ENCODE measurements at places on chromosomes 3 and 15.

DNA sequence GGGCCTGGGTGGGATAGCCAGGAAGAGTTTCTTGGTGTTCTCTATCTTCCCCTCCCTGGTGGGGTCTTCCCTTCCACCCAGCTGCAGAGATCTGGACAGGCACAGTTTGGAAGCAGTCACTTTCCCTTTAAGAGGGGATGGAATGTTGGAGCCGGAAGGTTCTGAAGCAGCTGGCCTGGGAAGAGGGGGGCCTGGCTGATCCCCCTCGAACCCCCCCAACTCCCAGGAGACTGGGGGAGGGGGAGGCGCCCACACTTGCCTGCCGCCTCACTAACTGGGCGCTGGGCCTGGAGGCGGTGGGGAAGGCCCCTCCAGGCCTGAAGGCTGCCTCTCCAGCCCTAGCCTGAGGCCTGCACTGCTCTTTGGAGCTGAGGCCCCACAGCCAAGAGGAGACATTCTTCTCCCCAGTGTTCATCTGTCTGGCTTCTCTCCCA, 1.4 kb downstream of the DVL3 start:
- peak; percentile 47 for DNase-seq

- DNase-seq = no peak
Observed at GRCh38 chr3:48548126-48548525, 8.5 kb downstream of the PFKFB4 start.

GRCh38 chr3:194383276-194383940, 13.9 kb upstream of the LRRC15 start:
- DNase-seq = no peak

GRCh38 chr3:23490459-23490858, 287.3 kb downstream of the UBE2E2 start:
- DNase-seq = no peak

DNA sequence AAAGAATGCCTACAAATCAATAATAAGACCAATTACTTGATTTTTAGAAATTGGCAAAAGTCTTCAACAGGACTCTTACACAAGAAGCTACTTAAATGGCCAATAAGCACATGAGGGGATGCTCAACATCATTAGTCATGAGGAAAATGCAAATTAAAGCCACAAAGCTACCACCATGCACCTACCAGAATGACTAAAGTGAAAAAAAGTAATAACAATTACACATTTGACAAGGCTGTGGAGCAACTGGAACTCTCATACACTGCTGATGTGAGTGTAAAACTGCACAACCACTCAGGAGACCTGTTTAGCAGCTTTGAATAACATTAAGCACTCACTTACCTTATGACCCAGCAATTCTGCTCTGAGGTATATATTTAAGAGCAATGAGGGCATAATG, 68.4 kb downstream of the PPCDC start:
- DNase-seq = no peak

DNA sequence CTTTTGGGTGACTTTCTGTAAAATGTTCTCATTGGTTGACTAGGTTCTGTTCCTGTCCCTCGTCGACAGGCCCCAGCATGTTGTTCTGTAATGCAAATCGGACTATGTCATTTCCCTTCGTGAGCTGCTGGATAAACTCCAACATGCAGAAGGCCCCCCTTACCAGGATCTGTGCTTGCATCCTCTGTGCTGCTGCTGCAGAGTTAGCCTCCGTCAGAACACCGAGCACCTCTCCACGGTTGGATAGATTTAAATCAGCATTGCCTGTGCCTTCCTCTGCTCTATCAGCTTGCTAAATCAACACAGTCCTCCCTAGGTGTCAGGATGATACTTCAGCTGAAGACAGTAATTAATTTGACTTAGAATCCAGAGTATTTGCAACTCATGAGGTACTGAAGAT, 12.7 kb upstream of the MINDY4B start:
- DNase-seq = no peak

DNA sequence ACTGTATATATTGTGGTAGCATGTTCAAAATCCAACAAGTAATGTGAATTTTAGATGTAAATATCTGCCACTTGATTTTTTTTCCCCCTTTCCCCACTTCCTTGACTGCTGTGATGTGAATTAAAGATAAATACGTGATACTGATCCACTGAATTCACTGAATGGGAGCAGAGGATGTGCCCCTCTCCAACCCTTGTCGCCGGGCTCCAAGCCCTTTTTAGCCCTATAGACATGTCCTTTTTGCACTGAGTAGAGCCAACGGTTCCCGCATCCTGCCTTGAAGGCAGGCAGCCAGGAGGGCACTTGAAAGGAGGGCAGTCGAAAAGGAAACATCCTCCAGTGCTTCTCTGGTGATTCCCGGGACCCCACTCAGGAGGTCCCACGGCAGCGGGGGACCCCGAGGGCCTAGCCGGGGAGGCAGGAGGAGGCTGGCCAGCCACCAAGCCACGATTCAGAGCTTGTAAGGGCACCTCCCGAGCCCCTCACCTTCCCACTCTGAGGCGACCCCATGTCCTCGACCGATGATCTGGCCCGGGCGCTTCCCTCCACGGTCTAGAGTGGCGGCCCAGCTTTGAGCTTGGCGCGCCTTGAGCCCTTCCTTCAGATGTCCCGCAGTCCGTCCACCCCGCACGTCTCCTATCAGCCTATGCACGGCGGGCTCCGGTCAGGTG, 901 bp upstream of the MANF start:
- peak; percentile 29 for DNase-seq

GRCh38 chr15:51332206-51333147, 5.9 kb downstream of the CYP19A1 start:
- DNase-seq = no peak

- no peak for DNase-seq
Observed at GRCh38 chr3:65633018-65633638, 405.6 kb downstream of the MAGI1 start.

DNA sequence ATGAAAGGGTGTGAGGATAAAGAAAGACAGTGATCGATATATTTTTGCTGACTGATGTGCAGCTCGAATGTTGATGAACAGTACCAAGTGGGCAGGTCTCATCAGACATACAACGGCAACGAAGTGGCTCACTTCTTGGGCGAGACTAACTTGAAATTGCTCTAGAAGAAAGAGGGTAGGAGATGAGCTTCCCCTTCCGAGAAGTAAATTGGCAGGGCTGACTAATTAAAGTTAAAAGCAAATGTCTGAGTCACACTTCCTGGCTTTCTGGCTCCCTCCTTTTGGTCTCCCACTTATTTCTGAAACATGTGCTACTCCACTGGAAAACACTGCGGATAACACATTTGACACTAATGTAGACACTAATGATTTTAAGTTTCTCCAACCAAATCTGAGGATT, 228.3 kb downstream of the ABHD5 start:
- no peak for DNase-seq

DNA sequence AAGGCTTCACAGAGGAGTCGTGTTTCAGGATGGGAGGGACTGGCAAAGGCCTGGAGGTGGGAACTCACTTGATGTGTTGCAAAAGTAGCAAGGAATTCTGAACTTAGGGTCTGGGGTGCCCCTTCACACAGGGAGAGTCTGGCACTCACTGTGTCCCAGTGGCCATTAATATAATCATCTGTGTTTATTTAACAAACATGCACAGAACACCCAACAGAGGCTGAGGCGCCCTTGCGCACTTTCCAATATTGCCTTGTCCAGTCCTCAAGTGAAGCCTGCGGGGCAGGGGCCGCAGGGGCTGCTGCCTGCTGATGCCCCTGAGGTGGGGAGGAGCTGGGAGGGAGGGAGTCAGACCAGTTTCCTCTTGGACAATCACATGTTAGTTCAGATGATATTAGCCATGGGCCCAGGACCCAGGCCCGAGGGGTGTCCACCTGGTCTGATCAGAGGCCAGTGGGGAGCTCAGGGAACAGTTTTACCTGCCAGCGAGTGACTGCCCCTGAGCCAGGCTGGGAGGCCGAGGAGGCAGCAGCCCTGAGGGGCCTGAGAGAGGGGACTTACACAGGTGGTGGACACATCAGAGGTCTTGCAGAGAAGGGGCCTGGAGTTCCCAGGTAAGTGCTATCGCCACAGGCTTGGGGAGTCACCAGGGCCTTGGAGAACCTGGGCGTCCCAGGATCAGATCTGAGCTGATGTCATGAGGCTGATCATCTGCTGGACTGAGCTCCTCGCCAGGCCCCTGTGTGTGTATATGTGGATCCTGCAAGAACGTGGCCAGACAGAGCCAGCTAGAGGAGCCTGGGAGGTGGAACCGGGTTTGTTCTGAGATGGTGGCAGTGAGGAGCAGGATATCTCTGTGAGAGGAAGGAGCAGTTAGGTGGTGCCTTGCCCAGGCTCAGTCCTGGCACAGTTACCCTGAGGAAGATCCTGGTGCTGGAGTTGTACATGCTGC, 13.8 kb upstream of the TXNRD3 start:
- DNase-seq = no peak

GRCh38 chr3:11539218-11539617, 104.5 kb downstream of the VGLL4 start:
- DNase-seq = no peak

DNA sequence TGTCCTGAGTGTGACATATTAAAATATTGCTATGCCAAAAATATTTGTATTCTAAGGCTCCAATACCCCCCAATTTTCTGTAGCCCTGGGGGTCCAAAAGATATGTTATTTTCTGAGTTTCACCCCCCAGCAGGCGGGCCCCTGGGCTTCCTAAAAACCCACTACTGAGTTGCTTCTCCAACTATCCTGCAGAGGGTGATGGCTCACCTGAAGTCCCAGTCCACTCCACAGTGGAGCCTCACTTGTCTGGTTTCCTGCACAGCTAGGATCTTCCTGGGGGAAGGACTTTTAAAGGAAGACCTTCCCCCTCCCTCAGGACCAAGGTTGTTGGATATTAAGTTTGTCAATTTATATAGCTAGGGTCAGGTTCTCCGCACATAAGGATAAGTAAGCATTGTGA, 1181.4 kb downstream of the ROBO2 start:
- DNase-seq = no peak

DNA sequence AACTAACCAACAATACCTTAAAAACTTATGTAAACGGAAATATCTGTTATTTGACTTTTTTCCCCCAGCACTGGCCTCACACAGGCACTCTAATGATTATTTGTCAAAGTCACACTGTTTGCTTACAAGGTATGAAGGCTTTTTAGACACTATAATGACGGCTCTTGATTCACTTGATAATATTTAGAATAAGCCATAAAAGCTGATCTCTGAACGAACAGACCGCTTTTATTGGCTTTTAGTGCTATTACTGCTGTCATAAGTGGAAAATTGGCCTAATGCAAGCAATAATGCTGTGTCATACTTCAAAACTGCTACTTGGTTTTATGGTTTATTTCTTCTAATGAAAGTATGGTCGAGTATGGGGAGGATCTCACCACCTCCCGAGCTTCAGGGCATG, 35.1 kb downstream of the MDFIC2 start:
- DNase-seq = no peak

DNA sequence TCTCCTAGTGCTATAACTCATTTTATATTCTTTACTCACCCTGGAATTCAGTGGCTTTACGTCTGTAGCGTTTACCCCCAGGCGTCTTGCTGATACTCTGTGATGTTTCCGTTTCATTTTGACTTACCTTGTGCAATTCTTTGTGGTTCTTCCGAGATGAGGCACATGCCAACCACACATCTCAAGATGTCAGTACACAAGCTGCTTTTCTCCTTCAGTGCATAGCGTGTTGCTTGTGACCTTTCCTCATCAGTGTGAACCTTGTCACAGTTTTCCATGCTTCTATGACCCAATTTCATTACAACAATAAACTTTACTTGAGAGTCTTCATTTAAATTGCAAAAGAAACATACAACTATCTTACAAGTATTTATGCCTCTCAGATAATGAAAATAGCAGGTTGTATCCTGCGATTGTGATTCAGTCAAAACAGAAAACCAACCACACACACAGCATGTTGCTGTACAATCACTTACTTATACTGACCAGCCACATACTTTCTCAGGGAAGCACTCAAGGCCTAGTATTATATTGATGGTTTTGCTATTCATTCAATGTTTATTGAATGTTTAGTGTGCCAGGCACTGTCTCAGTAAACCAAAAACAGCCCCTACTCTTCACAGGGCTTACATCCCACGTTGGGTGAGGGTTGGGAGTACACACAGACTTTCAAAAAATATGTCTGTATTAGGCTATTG, 4.6 kb upstream of the TBL1XR1 start:
- no peak for DNase-seq

GRCh38 chr3:176571926-176572325, 625.4 kb downstream of the TBL1XR1 start:
- DNase-seq = no peak

- DNase-seq = no peak
Observed at GRCh38 chr3:9806137-9806536, 3.9 kb upstream of the TTLL3 start.

GRCh38 chr3:71955240-71956068, 170.5 kb upstream of the PROK2 start:
- DNase-seq = no peak

DNA sequence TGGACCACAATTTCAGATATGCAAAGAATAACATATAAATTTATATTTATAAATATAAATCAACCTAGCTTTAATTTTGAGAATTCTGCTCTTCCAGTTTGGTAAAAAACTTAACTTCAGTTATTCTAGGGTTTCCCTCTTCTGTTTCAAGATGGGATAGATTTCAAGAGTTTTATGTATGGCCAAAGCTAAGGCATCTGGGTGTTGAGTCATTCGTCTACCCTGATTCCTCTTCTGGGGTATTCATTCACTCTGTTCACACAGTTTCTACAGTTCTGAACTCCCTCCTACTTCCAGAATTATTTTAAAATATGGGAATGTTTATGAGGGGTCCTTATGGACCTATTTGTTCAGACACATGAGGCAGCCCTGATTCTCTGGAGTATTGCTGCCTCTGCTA, 4.2 kb upstream of the FGF7 start:
- no peak for DNase-seq

DNA sequence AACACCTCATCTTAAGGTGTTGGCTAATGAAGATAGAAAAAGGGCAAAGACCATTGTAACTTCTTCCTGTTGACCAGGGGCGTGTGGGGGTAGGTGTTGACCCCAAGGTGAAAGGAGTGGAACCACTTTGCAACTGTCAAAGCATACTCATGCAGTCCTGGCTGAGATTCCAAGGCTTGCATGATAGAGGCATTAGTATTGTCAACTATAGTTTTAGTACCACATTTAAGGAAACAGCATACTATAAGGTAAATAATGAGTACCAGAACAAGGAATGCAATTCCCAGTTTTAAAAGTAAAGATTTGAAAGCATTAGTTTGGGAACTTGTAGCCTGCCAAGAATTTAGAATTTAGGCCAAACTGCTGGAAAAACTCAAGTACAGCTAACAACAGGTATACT, 27.8 kb upstream of the ADGRG7 start:
- DNase-seq = no peak

DNA sequence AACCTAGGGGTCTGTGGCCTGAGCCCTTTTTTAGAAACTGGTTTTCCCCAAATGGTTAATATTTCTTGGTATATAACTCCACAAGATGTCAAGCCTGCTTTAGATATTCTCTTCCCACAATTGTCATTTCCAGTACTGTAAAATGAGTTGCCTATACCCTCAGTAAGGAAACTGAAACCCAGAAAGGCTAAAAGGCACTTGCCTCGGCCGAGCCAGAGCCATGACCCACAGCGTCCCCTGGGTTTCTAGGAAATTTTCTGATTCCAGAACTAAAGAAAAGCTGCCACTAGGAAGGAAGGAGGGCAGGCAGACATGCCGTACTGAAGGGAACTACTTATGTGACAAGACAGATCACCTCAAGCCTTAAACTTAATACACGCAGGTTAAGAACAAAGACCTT, 59.1 kb downstream of the ATP8B4 start:
- no peak for DNase-seq

GRCh38 chr15:39438799-39439592, 141.9 kb upstream of the THBS1 start:
- no peak for DNase-seq

Measured in SW 1271 (cell line).